Neural crest cell (in vitro differentiated cells): ENCODE measurements at places on chromosomes 6 and 20. TPM values are rescaled to one million over a fixed set of nuclear protein-coding genes. Genes with fewer than 3 reads are reported as not detected.

DNA sequence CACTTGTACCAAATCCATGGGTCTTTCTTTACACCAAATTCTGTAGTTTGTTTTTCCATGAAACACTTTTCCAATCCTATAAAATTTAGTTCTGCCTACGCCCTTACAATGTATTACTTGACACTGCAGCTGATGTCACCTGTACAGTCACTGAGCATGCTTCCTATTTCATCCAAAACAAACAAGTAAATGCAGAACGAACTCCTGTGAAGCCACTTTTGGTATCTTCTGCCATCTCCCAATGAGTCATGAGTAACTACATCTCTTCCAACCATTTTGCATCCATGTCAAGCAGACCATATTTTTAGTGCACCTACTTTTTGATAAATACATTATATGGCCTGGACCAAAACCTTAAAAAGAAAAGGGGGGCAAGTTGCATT lies 42.4 kb downstream of the HDDC2 start:
- no peak for DNase-seq
- H3K4me1 ChIP-seq = no peaks in the 10 kb centered on the region
- H3K27ac ChIP-seq = no peak overlapping the region

GRCh38 chr6:75751443-75751842 lies 2.4 kb downstream of the MYO6 start:
- H3K4me3 ChIP-seq = peak overlapping the region; percentile 31
- H3K4me1 ChIP-seq = peaks cover 14% of the 10 kb centered on the region
- no peaks in the 10 kb centered on the region for H3K36me3 ChIP-seq
- no peak for DNase-seq
- no peak overlapping the region for H3K27ac ChIP-seq

GRCh38 chr20:1987826-1988225 lies 6.0 kb downstream of the PDYN start:
- H3K27ac ChIP-seq = no peak overlapping the region
- H3K36me3 ChIP-seq = no peaks in the 10 kb centered on the region
- H3K4me3 ChIP-seq = no peak overlapping the region
- no peak for DNase-seq

DNA sequence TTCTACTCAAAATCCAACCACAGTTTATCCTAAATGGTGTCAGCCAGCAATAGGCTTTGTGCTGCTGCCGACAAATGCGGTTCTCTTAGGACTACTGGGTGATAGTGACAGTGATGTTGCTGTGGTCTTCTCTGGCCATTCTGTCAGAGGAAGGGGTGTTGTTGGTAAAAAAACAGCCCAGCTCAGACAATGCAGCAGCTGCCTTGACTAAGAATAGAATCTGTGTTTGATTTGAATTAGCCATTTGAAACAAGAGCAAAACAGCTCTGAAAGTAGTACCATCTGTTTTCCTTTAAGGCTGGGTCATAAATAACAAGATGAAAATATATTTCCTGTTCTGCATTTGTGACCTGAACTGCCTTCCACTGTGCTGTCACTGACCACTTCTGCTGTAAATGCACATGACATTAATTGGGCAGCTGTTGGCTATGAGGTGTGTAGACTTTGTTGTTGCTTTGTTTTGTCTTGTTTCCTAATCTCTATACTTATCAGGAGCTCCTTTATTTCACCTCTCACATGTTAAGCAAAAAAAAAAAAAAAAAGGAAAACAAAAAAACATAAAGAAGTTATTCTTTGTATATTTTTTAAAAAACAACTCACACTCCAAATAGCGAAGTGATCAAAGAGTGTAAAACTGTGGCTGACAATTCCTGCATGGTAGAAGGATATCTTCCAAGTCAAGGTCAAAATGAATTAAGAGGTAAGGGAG lies 497.8 kb upstream of the ARID1B start:
- no peak overlapping the region for H3K4me3 ChIP-seq
- no peak for DNase-seq
- peaks cover 11% of the 10 kb centered on the region for H3K36me3 ChIP-seq
- peaks cover 57% of the 10 kb centered on the region for H3K4me1 ChIP-seq
- H3K27ac ChIP-seq = no peak overlapping the region
- H3K27me3 ChIP-seq = no peaks in the 10 kb centered on the region

DNA sequence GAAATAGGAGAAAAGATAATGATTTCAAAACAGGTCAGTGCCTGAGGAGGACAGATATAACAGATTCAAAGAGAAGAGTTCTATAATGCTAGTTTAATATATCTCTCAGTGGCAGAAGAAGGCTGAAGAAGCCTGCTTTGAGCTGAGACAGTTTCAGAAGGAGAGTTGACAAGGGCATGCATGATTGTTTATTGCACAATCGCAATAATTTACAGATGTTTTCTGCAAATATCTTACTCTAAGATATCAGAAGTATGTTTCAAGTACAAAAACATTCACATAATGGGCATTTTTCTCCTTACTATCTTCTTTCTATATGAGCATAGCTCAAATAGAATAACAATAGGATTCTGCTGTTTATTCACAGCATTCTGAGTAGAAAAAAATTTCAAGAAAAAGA lies 557.7 kb upstream of the NRSN1 start:
- H3K27ac ChIP-seq = no peak overlapping the region
- H3K36me3 ChIP-seq = peaks cover 17% of the 10 kb centered on the region
- H3K27me3 ChIP-seq = no peaks in the 10 kb centered on the region
- H3K4me3 ChIP-seq = no peak overlapping the region
- H3K4me1 ChIP-seq = no peaks in the 10 kb centered on the region

GRCh38 chr20:53524589-53525312 lies 68.9 kb downstream of the ZNF217 start:
- DNase-seq = no peak
- H3K4me3 ChIP-seq = no peak overlapping the region
- peak overlapping the region; percentile 35 for H3K27ac ChIP-seq
- no peaks in the 10 kb centered on the region for H3K27me3 ChIP-seq
- peaks cover 4% of the 10 kb centered on the region for H3K4me1 ChIP-seq

DNA sequence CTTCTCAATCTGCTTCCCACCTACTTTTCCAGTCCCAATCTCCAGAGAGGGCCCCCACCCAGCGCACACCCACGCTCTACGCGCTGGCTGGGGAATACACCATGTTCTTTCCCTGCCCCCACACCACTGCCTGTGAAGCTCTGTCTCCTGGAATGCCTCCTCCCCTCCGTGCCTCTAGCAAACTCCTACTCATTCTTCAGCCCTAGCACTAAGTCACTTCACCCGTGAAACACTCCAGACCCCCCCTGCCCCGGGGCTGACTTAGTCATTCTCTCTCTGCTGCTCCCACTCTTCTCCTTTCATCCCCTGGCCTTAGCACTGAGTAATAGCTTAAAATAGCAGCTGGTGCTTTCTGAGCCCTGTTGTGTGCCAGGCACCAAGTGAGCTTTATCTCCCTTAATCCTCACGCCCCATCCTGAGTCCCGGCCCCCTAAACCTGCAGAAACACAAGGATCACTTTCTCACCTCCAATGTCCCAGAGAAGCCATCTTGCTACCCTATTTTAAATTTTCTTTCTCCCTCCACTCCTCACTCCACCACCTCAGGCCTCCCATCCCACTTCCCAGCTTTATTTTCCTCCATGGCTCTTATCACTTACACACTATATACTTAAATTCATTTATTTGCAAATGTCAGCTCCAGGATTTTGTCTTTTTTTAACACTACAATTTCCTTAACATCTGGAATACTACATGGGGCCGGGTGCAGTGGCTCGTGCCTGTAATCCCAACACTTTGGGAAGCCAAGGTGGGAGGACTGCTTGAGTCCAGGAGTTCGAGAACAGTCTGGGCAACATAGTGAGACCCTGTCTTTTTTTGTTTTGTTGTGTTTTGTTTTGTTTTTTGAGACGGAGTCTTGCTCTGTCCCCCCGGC lies 6.3 kb upstream of the PARD6B start:
- no peak overlapping the region for H3K4me3 ChIP-seq
- no peaks in the 10 kb centered on the region for H3K27me3 ChIP-seq
- no peak overlapping the region for H3K27ac ChIP-seq
- H3K4me1 ChIP-seq = peaks cover 6% of the 10 kb centered on the region
- no peaks in the 10 kb centered on the region for H3K36me3 ChIP-seq
- peak; percentile 28 for DNase-seq

STMN3 gene
- 96.4 and 101 TPM in 2 replicates for total RNA-seq

- no peaks in the 10 kb centered on the region for H3K36me3 ChIP-seq
- no peak overlapping the region for H3K27ac ChIP-seq
Measured at GRCh38 chr6:56370127-56370540, 122.8 kb upstream of the COL21A1 start.

DNA sequence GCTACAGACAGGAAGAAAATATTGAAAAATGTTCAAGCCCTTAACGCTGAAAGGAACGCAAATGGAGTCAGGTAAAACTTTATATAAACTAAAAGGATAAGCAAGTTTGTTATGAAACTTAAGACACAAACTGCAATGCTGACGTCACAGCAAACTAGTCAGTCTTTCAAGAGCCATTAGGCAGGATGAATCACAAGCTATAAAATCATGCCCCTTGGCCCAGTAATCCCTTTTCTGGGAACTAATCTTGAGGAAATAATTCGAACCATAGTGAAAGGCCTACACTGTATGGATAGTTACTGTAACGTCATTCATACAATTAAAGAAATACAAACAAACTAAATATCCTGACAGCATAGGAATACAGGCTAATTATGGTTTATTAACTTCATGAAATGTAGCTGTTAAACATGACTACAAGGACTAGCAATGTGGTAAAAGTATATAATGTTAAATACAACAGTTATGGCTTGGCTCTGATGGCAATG lies 42.7 kb upstream of the HINT3 start:
- H3K27me3 ChIP-seq = no peaks in the 10 kb centered on the region
- H3K4me3 ChIP-seq = no peak overlapping the region
- H3K36me3 ChIP-seq = peaks cover 6% of the 10 kb centered on the region
- no peak overlapping the region for H3K27ac ChIP-seq
- peaks cover 4% of the 10 kb centered on the region for H3K4me1 ChIP-seq

TFAP2D gene
- not detected in 2 replicates for total RNA-seq

- no peak overlapping the region for H3K27ac ChIP-seq
- no peak for DNase-seq
- H3K4me3 ChIP-seq = no peak overlapping the region
- no peaks in the 10 kb centered on the region for H3K36me3 ChIP-seq
Measured at GRCh38 chr20:6705106-6705766, 62.2 kb upstream of the BMP2 start.

GRCh38 chr6:163665464-163665863 lies 250.9 kb downstream of the QKI start:
- H3K4me1 ChIP-seq = peaks cover 25% of the 10 kb centered on the region
- no peaks in the 10 kb centered on the region for H3K36me3 ChIP-seq
- no peak overlapping the region for H3K27ac ChIP-seq
- H3K4me3 ChIP-seq = no peak overlapping the region
- H3K27me3 ChIP-seq = no peaks in the 10 kb centered on the region

MROH8 gene
- total RNA-seq = 7.3 and 7.6 TPM in 2 replicates

DNA sequence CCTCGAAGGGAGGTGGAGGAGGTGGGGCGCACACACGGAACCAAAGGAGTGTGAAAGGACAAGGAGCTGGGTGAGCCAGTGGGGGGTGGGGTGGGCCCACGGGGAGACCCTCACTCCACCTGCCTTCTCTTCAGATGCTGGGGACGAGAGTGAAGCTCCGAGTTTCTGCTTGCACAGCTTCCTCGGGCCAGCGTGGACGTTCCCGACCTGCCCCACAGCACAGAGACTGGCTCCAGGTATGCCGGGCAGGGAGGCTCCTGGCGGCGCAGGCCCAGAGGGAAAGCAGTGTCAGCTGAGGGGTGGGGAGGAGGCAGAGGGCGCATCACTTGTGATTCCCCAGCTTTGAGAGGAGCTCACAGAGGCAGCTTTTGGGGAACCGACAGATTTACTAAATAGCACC lies 98.5 kb upstream of the RPS6KA2 start:
- no peaks in the 10 kb centered on the region for H3K4me1 ChIP-seq
- H3K36me3 ChIP-seq = no peaks in the 10 kb centered on the region
- no peaks in the 10 kb centered on the region for H3K27me3 ChIP-seq
- H3K27ac ChIP-seq = no peak overlapping the region
- no peak for DNase-seq

GPR6 gene
- not detected in 2 replicates for total RNA-seq

- peaks cover 16% of the 10 kb centered on the region for H3K27me3 ChIP-seq
- no peak overlapping the region for H3K27ac ChIP-seq
- DNase-seq = no peak
- peaks cover under 1% of the 10 kb centered on the region for H3K4me1 ChIP-seq
Measured at GRCh38 chr6:168596344-168596743, 155.4 kb downstream of the SMOC2 start.

- no peaks in the 10 kb centered on the region for H3K36me3 ChIP-seq
- DNase-seq = no peak
- H3K4me1 ChIP-seq = peaks cover 6% of the 10 kb centered on the region
Measured at GRCh38 chr6:167450626-167451025, 125.7 kb downstream of the TTLL2 start.

DNA sequence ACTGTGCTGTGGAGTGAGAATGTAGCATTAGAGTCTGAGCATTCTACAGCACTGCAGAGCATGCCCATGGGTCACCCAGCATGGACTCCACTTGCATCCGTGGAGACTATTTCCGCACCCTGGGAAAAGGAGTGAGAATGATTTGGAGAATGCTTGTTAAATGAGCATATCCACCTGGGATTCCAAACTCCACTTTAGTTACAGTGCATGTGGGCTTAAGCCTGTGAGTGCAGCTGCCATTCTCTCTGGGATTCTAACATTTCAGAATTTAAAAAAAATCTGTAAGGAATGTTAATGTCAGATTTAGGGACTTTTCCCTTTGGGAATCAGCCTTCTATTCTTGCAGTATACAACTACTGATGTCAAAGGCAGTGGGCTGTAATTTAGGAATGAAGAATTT lies 33.4 kb downstream of the KIF25 start:
- no peak overlapping the region for H3K4me3 ChIP-seq
- no peak for DNase-seq
- H3K4me1 ChIP-seq = peaks cover 35% of the 10 kb centered on the region
- H3K36me3 ChIP-seq = peaks cover 8% of the 10 kb centered on the region
- H3K27ac ChIP-seq = no peak overlapping the region

HLA-DRB1 gene
- total RNA-seq = 0.66 and 0.84 TPM in 2 replicates

DNA sequence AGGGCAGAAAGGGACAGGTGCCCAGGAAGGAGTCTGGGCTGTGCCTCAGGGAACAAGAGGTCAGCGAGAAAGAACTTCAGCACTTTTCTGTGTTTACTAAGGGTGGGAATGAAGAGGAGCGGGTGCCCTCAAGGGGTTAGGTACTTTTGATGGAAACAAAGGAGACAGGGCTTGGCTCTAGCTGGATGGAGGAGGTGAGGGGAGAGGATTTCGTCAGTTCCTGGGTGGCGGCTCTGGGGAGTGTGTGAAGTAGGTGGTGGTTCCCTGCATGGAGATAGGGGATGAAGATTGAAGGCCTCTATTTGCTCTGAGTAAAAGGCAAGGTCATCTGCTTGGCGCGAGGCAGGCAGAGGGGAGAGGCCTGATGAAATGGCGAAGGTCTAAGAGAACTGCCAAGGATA lies 40.0 kb upstream of the ANKRD60 start:
- peaks cover 8% of the 10 kb centered on the region for H3K36me3 ChIP-seq
- no peaks in the 10 kb centered on the region for H3K27me3 ChIP-seq
- H3K4me1 ChIP-seq = peaks cover 13% of the 10 kb centered on the region
- no peak overlapping the region for H3K4me3 ChIP-seq
- H3K27ac ChIP-seq = peak overlapping the region; percentile 65
